ENCODE measurements at places on chromosomes 11 and 22. TPM values are rescaled to one million over a fixed set of nuclear protein-coding genes. Genes with fewer than 3 reads are reported as not detected.

DNA sequence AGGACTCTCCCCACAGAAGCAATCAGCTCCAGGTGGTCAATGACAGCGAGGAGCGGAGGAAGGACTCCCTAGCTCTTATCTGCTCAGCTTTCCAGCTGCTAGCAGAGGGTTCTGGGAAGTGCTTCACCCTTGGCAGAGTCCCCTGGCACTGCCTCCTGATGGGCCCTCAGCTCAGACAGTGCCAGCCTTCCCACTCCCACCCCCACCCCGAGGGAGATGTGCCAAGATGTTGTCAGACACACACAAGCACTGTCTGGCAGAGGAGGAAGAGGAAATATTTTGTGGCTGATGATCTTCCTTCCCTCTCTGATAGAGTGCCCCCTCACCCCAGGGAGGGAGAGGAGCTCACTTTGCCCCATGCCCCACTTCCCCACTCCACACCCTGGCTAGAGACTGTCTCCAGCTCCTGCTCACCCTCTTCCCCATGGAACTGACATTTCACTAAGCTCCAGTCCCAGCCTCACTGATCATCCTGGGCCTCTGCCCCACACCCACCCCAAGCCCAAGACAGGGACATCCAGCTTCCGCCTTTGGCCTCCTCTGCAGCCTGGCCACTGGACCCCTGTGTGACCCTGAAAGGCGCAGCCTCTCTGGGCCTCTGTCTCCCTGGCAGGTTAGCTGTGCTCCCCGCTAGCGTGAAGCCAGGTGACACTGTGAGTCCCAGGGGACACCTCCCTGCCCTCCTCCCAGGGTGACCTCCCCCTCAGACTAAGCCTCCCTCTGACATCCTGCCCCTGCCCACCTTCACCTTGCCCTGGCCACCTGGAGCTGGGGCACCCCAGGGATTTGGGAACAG is 44.5 kb downstream of the SLCO2B1 start:
- no peaks in the 10 kb centered on the region for H3K27me3 ChIP-seq
- no peak overlapping the region for H3K27ac ChIP-seq
- H3K4me1 ChIP-seq, result peaks cover 70% of the 10 kb centered on the region

DNA sequence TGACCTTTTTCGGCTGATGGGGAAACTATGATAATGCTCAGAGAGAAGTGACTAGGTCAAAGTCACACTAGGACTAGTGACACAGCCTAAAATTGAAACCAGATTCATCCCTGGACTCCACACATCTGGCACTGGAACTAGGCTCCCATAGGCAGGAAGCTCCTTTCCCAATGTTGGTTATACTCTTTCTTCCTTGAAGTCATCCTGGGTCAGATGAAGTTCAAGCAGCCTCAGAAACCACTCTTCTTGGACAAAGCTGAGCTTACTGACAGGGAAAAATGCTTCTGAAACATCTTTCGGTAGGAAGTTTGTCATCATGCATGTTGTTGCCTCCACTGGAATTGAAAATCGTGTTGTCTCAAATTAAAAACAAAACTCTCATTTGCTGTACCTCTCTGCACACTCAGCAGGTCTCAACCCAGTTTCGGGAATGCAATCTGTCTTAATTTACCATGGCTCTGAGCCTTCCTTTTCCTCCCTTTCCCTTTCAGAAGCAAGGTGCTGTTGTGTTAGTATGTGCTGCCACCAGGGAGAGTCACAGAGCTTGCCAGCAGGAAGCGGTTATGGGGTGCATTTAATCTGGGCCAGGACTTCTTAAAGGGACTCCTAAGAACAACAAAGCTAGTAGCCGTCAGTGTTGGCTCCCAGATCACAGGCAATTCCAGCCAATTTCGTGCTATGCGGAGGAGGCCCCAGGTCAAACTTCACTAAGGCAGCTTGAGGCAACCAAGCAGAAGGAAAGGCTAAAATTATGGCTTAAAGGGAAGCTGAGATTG is 384.8 kb downstream of the TENM4 start:
- no peaks in the 10 kb centered on the region for H3K36me3 ChIP-seq
- H3K4me3 ChIP-seq, result no peak overlapping the region
- peaks cover 14% of the 10 kb centered on the region for H3K27me3 ChIP-seq
- no peaks in the 10 kb centered on the region for H3K4me1 ChIP-seq
- no peak for DNase-seq

- peaks cover 91% of the 10 kb centered on the region for H3K4me1 ChIP-seq
- no peak for DNase-seq
- no peak overlapping the region for H3K4me3 ChIP-seq
- H3K27me3 ChIP-seq, result no peaks in the 10 kb centered on the region
- H3K36me3 ChIP-seq, result no peaks in the 10 kb centered on the region
- H3K27ac ChIP-seq, result peak overlapping the region; percentile 99
Observed at GRCh38 chr22:46062971-46063631, 86.1 kb upstream of the WNT7B start.

Gene ASCL3
- total RNA-seq, result not detected

DNA sequence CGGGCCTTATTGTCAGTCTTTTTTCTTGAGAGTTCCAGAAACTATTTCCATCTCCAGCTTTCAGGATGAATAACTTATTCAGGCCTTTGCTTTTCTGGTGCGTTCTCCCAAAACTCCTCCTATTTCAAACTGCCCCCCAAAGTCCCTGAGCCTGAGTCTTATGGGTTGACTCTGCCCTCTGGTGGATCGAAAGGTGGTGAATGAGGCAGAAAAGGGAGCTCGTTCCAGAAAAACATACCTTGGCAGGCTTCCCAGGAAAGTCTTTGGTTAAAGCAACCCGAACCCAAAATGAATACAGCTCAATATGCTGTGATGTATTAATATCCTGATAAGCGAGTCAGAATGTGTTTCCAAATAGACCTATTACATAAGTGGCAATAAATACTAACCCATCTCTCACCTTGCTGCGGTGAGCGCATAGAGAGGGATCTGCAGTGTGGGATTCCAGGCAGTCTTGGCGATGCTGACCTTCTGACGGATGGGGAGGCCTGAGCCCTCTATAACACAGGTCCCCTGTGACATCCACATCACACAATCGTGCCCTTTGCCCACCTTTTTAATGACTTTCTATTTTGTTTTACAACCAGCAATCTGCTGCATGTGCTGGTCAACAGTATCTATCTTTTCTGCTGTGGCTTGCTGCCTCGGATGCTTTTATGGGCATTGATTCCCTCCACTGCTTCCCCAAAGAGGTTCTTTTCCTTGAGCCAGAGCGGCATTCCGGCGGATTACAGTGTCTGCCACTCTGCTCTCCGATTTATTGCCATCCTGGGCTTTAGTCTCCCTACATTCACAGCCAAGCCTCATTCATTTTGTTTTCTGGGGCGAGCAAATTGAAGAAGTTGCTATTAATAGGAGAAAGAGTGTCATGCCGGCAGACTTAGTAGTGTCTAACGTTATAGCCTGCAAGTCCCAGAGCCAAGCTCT is 756.8 kb downstream of the NTM start:
- no peaks in the 10 kb centered on the region for H3K36me3 ChIP-seq
- peak overlapping the region; percentile 47 for H3K4me3 ChIP-seq
- H3K27me3 ChIP-seq, result no peaks in the 10 kb centered on the region

Gene CARD10
- total RNA-seq, result 11.8 TPM

- no peaks in the 10 kb centered on the region for H3K4me1 ChIP-seq
- no peak for DNase-seq
- H3K4me3 ChIP-seq, result no peak overlapping the region
- peak overlapping the region; percentile 39 for H3K27ac ChIP-seq
- no peaks in the 10 kb centered on the region for H3K27me3 ChIP-seq
Observed at GRCh38 chr11:115363921-115364320, 140.3 kb downstream of the CADM1 start.

DNA sequence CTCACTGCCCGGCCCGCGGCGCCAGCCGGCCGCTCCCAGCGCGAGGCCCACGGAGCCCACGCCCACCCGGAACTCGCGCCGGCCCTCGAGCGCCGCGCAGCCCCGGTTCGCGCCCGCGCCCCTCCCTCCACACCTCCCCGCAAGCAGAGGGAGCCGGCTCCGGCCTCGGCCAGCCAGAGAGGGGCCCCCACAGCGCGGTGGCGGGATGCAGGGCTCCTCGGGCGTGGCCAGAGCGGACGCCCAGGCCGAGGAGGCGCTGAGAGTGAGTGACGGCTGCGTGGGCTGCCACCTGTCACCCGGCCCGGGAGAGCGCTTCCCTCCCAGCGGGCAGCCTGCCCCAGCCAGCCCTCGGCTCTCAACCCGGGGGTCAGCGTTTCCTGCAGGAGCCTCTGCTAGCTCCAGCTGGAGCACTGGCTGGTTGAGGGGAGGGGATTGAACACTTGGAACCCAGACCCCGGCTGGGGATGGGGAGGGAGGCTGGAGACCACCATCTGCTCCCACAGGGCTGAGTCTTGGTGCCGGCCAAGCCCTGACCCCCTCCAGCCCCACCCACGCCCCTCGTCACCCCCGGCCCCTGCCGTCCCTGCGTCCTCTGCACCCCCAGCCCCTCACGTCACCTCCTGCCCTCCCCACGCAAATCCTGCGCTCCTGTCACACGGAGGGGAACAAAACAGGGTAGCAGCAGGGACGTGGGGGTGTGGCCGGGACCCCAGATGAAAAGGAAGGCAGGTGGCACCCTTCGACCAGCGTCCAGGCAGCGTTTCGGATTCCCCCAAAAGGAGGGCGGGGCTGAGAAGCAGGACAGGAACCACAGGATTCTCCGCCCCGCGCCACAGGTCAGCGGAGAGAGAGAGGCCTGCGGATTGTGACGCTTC is 157.0 kb downstream of the BRD1 start:
- no peak overlapping the region for H3K27ac ChIP-seq
- H3K36me3 ChIP-seq, result no peaks in the 10 kb centered on the region
- peak; percentile 11 for DNase-seq
- H3K4me1 ChIP-seq, result peaks cover 20% of the 10 kb centered on the region
- peak overlapping the region; percentile 43 for H3K4me3 ChIP-seq

GRCh38 chr22:39617342-39617741 is 46.8 kb downstream of the CACNA1I start:
- H3K4me1 ChIP-seq, result no peaks in the 10 kb centered on the region
- peaks cover 74% of the 10 kb centered on the region for H3K27me3 ChIP-seq
- H3K4me3 ChIP-seq, result no peak overlapping the region
- DNase-seq, result no peak
- H3K27ac ChIP-seq, result no peak overlapping the region

- no peaks in the 10 kb centered on the region for H3K4me1 ChIP-seq
- no peaks in the 10 kb centered on the region for H3K36me3 ChIP-seq
- H3K4me3 ChIP-seq, result no peak overlapping the region
- H3K27ac ChIP-seq, result no peak overlapping the region
- no peak for DNase-seq
- H3K27me3 ChIP-seq, result no peaks in the 10 kb centered on the region
Observed at GRCh38 chr11:29527391-29527936, 489.4 kb downstream of the KCNA4 start.

Gene RNF214
- total RNA-seq, result 24.8 TPM

DNA sequence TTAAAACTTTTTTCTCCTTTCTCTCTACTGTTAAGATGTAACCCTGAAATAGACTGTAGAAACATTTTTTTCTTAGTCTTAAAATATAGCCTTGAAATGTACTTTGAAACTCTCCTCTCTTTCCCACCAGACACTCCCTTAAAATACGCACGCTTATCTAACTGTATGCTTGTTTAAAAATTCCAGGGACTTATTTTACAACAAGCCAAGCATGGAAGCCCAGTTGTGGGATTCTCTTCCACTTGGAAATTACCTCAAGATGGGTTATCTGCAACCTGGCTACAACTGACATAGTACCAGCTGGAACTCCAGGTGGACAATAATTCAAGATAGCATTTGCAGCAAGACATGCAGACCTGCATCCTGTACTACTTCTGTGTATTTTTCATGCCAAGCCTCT is 12.1 kb upstream of the CHORDC1 start:
- no peak overlapping the region for H3K4me3 ChIP-seq
- H3K27me3 ChIP-seq, result no peaks in the 10 kb centered on the region
- H3K4me1 ChIP-seq, result no peaks in the 10 kb centered on the region
- H3K36me3 ChIP-seq, result no peaks in the 10 kb centered on the region
- no peak overlapping the region for H3K27ac ChIP-seq

DNA sequence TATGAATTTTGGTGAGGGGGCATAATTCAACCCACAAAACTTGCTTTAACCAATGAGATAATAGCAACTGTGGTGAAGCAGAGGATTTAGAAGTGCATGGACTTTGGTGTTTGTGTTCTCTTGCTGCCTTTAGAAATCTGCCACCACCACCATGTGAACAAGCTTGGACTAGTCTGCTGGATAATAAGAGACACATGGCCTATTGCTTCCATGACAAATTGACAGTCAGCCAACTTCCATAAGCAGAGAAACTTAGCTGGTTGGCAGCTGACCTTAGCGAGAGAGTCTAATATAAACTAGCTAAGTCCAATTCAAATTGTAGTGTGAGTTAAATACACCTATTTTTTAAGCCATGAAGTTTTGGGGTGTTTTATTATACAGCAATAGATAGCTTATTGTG is 482.1 kb upstream of the ANO5 start:
- H3K27ac ChIP-seq, result no peak overlapping the region
- H3K27me3 ChIP-seq, result no peaks in the 10 kb centered on the region
- DNase-seq, result no peak
- H3K4me3 ChIP-seq, result no peak overlapping the region
- H3K4me1 ChIP-seq, result no peaks in the 10 kb centered on the region

GRCh38 chr11:61054927-61055562 is 47.2 kb upstream of the CD5 start:
- H3K4me3 ChIP-seq, result no peak overlapping the region
- no peak overlapping the region for H3K27ac ChIP-seq
- H3K36me3 ChIP-seq, result no peaks in the 10 kb centered on the region
- DNase-seq, result no peak
- H3K4me1 ChIP-seq, result peaks cover 6% of the 10 kb centered on the region
- H3K27me3 ChIP-seq, result no peaks in the 10 kb centered on the region

Gene FOLR2
- total RNA-seq, result 15.8 TPM

DNA sequence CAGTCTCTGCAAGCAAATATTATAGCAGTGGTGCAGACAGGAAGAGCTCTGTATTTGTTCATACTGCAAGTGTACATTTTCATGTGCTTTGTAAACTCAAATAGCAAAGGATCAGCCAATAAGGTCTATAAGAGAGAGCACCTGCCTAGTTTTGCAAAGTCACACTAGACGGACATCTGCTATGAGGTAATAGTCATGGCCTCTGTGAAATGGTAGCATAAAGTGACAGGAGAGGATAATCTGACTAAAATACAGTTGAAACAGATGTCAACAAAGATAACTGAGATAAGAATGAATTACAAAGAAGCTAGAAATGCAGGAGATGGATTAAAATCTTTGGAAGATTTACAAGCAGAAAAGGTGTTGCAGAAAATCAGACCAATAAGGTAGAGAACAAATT is 70.6 kb upstream of the SPON1 start:
- no peaks in the 10 kb centered on the region for H3K27me3 ChIP-seq
- H3K27ac ChIP-seq, result no peak overlapping the region
- H3K4me3 ChIP-seq, result no peak overlapping the region
- H3K4me1 ChIP-seq, result no peaks in the 10 kb centered on the region
- DNase-seq, result no peak
- H3K36me3 ChIP-seq, result no peaks in the 10 kb centered on the region

Data from heart right ventricle (tissue), 16 donors.